CD4-positive, alpha-beta T cell (primary cell): ENCODE measurements at places on chromosomes 3 and 15.

GRCh38 chr3:124574012-124574411 lies 156.2 kb upstream of the UMPS start:
- DNase-seq = no peak

GRCh38 chr3:179750720-179751328 lies 98.0 kb downstream of the USP13 start:
- no peak for DNase-seq

DNA sequence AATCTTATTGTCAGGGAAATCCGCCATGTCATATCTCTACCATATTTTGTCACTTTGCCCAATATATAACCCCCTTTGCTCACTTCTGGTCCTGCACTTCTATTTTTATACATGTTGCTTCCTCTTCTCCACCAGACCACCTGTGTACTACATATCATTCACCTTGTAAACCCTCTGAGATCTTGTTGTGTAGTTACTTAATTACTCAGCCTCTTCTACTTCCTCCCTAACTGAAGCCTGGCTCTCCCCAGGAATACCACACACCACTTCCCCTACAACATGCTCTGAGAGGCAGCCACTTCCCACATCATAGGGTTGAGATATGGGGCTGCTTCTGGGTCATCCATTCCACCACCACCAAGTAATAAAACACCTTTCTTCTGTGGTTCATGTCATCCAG lies 10.0 kb downstream of the HEXA start:
- peak; percentile 36 for DNase-seq

DNA sequence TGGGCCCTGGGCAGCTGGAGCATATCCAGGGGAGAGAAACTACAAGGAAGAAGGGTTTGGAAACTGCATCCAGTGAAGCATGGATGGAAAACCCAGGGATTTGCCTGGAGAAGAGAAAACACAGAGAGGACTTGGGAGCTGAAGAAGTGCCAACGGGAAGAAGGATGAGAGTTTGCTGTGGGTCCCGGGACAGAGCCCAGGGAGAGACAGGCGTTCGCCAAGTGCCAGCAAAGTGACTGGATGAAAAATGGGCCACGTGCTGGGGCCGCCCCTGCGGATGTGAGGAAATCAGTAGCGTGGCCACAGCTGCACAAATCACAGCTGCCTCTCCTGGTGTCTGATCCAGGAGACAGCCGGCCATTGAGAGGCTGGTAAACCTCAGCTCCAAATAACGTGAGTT lies 70.4 kb downstream of the HES1 start:
- DNase-seq = no peak

- DNase-seq = no peak
Observed at GRCh38 chr3:169666376-169667165, 3.1 kb upstream of the MECOM start.

- no peak for DNase-seq
Observed at GRCh38 chr15:34789326-34789725, 6.0 kb downstream of the ACTC1 start.

GRCh38 chr3:76400141-76400540 lies 614.8 kb upstream of the ZNF717 start:
- DNase-seq = no peak

DNA sequence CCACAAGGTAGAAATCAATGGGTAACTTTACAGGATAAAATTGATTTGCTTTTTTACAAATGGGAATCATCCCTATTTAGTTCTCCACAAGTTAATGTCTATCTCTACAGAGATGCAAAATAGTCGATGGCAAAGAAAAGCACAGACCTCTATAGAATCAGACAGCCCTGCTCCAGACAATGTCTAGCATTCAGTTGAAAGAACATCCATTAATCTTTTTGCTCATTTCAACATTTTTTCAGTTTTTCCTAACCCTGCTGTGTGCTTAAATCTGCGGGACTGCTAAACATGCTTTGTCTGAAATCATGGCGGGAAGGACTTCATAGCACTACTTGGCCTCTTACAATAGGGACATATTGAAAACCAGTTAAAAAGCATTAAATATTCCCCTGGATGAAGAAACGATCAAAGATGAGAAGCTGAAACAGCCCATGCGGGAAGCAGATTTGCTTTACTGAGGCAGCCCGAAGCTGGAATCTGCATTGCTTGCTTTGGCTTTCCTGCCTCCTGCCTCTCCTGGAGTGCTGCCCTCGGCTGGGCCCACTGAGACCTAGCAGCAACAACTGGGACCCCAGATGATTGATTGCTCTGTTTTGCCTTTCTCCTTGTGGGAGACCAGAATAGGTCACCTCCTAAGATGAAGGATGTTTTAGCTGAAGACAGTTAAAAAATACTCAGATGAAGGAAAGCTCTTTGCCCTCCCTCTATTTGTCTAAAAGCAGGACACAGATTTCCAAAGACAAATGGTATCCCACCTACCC lies 38.5 kb upstream of the RASGRP1 start:
- DNase-seq = no peak

DNA sequence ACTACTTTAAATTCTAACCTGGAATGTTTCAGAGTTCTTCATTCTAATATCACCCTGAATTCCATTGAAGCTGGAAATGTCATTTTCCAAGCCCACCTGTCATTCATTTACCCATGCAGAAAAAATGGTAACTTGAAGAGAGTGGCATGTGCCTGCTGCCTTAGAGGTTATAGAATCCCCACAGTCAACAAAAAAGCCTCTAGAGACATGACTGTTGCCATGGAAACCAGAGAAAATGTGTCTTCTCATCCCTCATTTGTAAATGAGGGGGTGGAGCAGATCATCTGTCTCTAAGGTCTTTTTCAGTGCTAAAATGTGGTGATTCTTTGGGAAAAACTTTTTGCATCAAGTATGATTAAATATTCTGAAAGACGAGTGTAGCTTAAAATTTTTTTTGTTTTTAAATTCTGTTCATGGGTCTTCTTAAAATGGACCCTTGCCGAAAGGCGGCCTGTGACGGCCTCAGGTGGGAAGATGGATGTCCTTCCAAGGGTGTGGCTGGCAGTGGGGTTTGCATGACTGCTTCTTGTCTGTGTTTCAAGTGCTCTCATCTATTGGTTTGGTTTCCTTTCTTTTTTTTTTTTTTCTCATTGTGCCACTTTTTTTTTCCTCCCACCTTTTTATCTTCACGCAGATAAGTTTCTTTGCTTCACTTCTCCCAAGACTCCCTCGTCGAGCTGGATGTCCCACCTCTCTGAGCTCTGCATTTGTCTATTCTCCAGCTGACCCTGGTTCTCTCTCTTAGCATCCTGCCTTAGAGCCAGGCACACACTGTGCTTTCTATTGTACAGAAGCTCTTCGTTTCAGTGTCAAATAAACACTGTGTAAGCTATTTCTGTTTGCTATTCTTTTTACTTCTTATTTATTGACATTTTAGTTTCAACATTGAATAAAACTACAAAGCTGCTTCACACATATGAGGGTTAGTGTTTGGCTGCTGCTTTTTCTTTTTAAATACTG lies 23.0 kb downstream of the TPM1 start:
- no peak for DNase-seq

GRCh38 chr3:174355505-174355904 lies 503.6 kb upstream of the NAALADL2 start:
- DNase-seq = no peak

GRCh38 chr3:127682561-127682960 lies 9.8 kb downstream of the ABTB1 start:
- no peak for DNase-seq

DNA sequence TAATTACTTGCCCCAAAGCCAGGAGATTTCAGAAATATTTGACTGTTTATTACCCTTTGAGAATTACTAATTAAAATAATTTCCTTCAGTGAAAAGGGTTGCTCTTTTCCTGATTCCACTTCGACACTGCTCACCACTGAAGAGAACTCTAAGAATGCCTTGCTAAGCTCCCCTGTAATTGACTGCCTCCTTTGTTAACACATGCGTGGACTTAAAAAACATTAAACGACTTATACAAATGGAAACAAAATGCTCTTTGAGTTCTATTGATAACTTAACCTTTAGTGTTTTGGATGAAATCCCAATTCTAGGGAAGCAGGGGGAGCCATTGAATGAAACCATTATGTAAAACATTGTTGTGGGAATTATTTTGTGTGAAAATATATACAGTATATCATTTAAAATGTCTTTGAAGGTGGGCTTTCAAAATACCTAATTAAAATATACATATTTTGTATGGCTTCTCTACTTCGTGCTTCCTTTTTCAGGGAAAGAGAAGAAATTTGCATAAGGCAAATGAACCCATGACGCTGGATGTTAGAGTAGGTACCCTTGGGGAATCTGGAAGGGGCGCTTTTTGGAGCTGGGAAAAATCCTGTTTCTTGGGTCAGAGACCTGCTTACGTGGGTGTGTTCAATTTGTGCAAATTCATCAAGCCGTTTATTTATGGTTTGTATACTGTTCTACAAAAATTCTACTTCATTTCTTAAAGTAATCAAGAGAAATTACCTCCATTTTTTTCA lies 64.2 kb downstream of the WWTR1 start:
- DNase-seq = no peak

DNA sequence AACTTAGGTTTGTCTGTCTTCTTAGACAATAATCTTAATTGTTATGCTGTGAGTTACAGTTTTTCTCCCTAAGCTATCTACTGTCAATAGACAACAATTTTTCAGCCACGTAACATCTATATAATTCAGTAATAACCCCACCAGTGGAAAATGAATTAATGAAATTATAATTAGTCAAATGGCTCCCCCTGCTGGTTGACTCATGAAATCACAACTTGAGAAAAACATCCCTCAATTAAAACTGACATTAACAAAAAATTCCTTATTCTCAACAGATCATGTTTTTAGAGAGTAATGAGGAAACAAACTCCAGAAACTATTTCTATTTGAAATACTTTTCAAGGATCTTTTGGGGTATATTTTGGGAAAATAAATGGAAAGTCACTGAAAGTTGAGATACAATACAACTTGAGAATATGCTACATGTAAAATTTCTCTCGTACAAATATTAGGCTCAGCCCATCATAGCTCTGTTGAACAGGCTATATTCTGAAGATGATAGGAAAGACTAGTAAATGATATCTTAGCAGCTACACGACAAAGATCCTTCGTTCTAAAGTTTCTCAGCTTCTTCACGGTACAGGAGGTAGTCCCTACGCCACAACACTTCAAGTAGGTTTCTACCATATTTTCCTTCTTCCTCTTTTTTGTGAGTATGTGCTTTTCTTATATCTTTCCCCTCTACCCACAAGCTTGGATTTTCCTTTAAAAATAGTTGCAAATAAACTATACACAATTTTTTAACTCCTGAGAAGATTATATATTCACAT lies 20.7 kb downstream of the PPP1R2 start:
- peak; percentile 65 for DNase-seq

GRCh38 chr3:40557575-40558161 lies 32.9 kb downstream of the ZNF621 start:
- no peak for DNase-seq

DNA sequence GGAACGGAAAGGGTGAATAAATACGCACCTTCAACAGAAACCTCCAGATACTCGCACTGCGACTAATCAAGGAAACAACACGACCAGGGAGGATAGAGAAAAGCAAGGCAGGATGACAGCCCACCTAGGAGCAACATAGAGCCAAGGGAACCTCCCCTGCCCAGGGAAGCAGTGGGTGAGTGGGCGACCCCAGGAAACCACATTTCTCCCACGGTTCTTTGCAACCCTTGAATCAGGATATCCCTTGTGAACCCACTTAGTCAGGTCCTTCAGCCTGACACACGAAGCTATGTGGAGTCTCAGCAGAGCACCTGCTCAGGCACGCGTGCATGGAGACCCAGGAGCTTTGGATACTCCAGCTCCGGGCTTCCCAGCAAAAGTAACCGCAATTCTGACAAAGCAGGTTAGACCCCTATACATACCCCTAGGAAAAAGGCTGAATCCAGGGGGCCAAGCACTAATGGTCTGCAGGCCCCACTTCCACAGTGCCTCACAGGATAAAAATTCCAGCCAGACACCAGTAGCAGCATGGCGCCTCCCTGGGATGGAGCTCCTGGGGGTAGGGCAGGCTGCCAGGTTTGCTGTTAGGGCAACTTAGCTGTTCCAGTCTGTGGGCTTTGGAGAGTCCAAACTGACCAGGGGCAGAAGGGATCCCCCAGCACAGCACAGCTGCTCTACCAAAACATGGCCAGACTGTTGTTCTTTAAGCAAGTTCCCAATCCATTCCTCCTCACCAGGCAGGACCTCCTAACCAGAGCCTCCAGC lies 38.4 kb upstream of the PXYLP1 start:
- DNase-seq = no peak

DNA sequence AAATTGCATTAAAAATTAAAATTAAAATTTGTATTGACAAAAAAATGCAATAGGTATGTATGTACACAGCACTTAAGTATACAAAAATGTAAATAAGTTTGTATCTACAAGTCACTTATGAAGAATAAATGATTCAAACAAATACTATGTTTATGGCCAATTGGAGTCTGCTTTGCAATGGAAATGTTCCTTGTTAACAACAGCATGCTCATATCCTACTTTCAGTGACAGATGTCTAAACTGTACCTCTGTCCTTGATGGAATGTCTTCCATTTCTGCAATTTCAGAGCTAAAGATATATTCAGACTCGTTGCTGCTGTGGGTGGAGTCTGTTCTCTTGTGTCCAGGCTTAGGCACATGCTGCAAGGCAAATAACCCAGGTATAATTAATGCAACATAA lies 64.1 kb upstream of the MYO5C start:
- no peak for DNase-seq

GRCh38 chr3:123351501-123351900 lies 97.4 kb downstream of the ADCY5 start:
- DNase-seq = no peak

DNA sequence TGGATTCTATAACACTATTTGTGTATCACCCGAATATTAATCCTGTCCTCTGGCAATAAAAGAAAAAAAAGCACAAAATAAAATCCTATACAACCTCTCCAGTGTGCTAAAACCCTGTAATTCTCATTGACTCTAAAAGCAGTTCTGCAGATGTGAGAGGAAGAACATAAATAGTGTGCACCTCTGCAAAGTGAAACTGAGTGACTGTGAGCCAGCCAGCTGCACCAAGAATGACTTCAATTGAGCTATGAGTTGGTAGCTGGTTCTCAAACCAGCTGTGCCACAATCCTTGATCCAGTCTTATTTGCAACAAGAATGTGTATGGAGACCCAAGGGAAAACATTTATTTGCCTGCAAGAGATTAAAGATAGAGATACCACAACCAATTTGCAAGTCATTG lies 31.2 kb upstream of the COL8A1 start:
- DNase-seq = no peak

DNA sequence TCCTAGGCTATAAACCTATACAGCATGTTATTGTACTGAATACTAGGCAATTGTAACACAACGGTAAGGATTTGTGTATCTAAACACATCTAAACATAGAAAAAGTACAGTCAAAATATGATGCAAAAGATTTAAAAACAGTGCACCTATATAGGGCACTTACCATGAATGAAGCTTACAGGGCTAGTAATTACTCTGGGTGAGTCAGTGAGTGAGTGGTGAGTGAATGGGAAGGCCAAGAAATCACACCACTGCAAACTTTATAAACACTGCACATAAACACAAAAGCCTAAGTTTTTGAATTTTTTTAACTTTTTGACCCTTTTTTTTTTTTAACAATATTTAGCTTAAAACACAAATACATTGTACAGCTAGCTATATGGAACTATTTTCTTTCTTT lies 204.7 kb upstream of the CTNNB1 start:
- DNase-seq = no peak

- no peak for DNase-seq
Observed at GRCh38 chr15:71203586-71204474, 88.6 kb downstream of the THSD4 start.
